Activated B cell treated with CpG ODN at 0.5 μM for 24 hours (primary cell): ENCODE measurements at places on chromosomes 1 and 21. TPM values are rescaled to one million over a fixed set of nuclear protein-coding genes. Genes with fewer than 3 reads are reported as not detected.

The WDR64 gene
- 0.34 and 0.58 TPM in 2 replicates for total RNA-seq

The PIGR gene
- total RNA-seq: 0.49 and 1.00 TPM in 2 replicates

The S100B gene
- not detected in 2 replicates for total RNA-seq

DNA sequence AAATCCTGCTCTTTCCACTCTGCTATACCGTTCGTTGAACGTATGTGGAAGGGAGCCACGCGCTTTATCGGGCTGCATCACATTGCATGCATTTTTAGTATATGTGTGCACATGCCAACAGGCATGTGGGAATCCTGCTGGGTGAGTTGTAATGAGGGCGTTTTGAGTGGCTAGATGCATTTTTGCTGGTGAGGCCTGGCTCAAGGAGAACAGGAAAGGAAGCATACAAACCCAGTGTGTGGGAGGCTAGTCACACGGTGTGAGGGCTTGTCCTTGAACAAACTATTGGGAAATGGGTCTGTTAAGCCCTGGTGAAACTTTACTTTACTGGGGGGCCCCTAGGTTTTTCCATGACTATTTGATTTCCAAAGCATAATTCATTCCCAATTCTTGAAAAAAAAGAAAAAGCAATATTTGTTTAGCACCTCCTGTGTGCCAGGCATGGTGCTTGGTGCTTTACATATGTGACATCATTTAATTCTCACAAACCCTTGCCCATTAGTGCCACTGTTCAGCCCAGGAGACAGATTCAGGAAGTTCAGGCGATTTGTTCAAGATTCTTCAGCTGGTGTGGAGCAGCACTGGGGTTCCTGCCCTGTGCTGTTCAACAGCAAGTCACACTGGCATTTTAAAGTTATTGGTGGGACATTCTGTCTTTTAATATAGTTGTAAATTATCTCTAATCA is 25.6 kb upstream of the JUN start:
- H3K27ac ChIP-seq: peak overlapping the region; percentile 63
- H3K4me3 ChIP-seq: no peak overlapping the region
- H3K36me3 ChIP-seq: no peaks in the 10 kb centered on the region
- peaks cover 76% of the 10 kb centered on the region for H3K4me1 ChIP-seq
- DNase-seq: no peak

- H3K4me1 ChIP-seq: peaks cover 6% of the 10 kb centered on the region
- peaks cover 2% of the 10 kb centered on the region for H3K27me3 ChIP-seq
- DNase-seq: no peak
- no peaks in the 10 kb centered on the region for H3K36me3 ChIP-seq
- no peak overlapping the region for H3K27ac ChIP-seq
These were observed 107.7 kb upstream of the ZNF648 start for GRCh38 chr1:182169203-182169602.

DNA sequence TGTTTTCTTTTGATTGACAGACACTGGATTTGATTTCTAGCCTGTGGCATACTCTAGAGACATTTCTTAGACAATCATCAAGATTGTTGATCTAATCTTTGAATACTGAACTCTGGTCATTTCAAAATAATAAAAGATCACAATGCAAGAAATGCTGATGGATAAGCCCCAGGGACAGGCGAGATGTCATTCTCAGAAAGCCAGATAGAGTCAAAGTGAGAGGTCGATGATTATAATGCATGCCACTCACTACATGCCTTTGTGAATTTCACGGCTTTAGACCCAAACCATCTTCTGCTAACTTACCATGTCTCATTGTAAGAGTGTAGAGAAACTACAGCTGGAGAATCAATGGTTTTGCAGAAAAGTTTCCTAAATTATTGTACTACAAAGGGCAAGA is 257.1 kb downstream of the DYRK1A start:
- no peak for DNase-seq
- no peaks in the 10 kb centered on the region for H3K4me1 ChIP-seq
- no peak overlapping the region for H3K4me3 ChIP-seq
- H3K27me3 ChIP-seq: peaks cover 24% of the 10 kb centered on the region
- no peak overlapping the region for H3K27ac ChIP-seq

DNA sequence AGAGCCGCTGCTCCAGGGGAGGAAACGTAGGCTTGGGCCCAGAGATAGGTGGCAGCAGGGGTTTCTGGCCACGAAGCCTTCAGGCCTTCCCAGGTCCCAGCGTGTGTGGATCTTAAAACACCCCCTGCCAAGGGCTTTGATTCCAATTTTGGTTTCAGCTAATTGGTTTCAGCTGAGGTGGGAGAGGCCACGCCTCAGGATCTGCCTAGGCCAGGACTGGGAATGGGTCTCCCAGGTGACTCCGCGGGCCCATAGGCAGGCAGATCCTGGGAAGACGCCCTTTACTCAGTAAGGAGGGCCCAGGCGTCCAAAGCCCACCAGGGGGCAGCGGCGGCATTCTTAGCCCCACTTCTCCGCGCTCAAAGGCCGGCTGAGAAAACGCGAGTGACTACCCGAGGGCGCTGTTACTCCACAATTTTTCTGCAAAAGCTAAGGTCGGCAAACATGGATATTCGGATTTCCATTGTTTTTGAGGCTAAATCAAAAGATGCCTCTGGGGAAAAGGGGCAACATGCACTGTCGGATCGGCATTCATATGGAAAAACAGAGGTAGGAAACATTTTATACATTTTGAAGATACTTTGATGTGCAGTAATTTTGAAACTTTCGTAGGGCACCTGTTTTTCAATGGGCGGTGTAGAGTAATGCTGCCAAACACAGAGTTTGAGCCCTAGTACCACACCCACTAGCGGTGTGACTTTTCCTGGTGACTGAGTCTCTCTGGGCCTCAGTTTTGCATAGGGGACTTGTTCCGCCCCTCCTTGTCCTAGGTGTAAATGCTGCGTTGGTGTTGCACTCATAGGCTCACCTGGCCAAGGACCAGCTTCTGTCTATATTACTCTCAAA is 31.8 kb upstream of the BCL10 start:
- DNase-seq: peak; percentile 57
- peak overlapping the region; percentile 41 for H3K27ac ChIP-seq
- peak overlapping the region; percentile 66 for H3K4me3 ChIP-seq
- no peaks in the 10 kb centered on the region for H3K36me3 ChIP-seq

DNA sequence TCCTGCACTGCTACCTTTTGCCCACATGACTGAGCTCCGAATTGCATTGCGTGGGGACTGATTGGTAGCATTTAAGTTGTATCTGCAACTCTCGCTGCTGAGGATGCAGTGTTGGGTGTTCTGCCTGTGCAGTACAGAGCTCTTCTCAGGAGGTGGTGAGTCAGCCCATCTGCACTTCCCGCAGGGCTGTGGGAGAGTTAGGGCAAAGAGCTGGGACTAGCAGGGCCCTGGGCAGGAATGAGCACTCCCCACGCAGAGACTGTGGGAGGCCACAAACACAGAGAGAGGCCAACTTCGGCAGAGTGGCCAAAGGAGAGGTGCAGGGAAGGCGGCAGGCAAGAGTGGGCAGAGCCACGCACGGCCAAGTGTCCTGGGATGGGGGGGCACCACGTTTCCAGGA is 244.7 kb downstream of the SIPA1L2 start:
- no peaks in the 10 kb centered on the region for H3K4me1 ChIP-seq
- no peaks in the 10 kb centered on the region for H3K36me3 ChIP-seq
- no peak overlapping the region for H3K4me3 ChIP-seq
- no peak for DNase-seq

DNA sequence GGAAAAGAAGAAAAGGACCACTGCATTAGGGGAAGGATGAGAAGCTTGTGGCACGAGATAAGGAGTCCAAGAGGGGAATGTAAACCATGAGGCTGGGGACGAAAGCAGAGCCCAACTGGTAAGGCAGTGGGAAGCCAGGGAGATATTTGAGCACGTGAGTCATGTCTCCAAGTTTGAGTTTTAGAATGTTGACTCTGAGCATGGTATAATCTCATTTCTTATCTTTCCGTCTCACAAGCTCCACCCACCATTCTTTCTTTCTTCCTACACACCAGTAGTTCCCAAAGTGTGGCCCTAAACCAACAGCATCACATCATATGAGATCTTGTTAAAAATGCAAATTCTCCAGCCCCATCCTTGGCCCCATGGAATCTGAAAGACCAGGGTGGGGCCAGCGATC is 145.3 kb downstream of the PLPP3 start:
- H3K27ac ChIP-seq: peak overlapping the region; percentile 42
- H3K4me1 ChIP-seq: peaks cover 65% of the 10 kb centered on the region
- DNase-seq: no peak
- no peak overlapping the region for H3K4me3 ChIP-seq
- no peaks in the 10 kb centered on the region for H3K36me3 ChIP-seq

DNA sequence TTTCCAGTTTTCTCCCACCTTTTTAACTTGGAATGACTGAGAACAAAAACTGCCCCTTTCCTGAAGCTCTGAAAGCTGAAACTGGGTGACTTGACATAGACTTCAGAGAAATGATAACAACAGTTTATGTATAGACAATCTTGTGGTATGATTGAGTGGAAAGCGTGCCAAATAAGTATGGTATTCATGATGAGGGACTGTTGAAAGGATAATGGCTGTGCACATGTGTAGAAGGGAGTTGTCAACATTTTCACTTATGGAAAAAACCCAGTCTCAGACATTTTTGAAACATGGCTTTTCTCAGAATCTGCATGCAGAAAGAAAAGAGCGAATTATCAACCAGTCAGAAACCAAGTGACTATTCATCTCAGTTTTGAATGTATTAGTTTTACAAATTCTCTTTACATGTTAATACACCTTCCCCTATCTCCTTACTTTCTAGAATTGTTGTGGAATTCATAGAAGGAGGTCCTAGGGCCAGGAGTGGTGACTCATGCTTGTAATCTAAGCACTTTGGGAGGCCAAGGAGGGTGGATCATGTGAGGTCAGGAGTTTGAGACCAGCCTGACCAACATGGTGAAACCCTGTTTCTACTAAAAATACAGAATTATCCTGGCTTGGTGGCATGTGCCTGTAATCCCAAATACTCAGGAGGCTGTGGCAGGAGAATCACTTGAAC is 261.2 kb downstream of the S1PR1 start:
- DNase-seq: no peak
- no peak overlapping the region for H3K4me3 ChIP-seq
- no peaks in the 10 kb centered on the region for H3K36me3 ChIP-seq
- H3K27ac ChIP-seq: no peak overlapping the region
- H3K4me1 ChIP-seq: no peaks in the 10 kb centered on the region

GRCh38 chr1:15151377-15151806 is 2.2 kb upstream of the TMEM51 start:
- H3K27ac ChIP-seq: no peak overlapping the region
- H3K4me1 ChIP-seq: peaks cover 21% of the 10 kb centered on the region
- H3K4me3 ChIP-seq: no peak overlapping the region
- no peak for DNase-seq
- peaks cover 36% of the 10 kb centered on the region for H3K27me3 ChIP-seq
